ENCODE measurements at places on chromosomes 2 and 18. TPM values are rescaled to one million over a fixed set of nuclear protein-coding genes. Genes with fewer than 3 reads are reported as not detected.

The SRD5A2 gene
- total RNA-seq = 8.5 TPM

The NPAS2 gene
- 45.8 TPM for total RNA-seq

The FAM237A gene
- total RNA-seq = not detected

The CPS1 gene
- 0.68 TPM for total RNA-seq

- peaks cover 3% of the 10 kb centered on the region for H3K36me3 ChIP-seq
- no peaks in the 10 kb centered on the region for H3K27me3 ChIP-seq
- no peak overlapping the region for H3K27ac ChIP-seq
- no peak for DNase-seq
- no peaks in the 10 kb centered on the region for H3K4me1 ChIP-seq
- H3K4me3 ChIP-seq = no peak overlapping the region
Measured at GRCh38 chr18:23910032-23910431, 104.5 kb upstream of the TTC39C start.

DNA sequence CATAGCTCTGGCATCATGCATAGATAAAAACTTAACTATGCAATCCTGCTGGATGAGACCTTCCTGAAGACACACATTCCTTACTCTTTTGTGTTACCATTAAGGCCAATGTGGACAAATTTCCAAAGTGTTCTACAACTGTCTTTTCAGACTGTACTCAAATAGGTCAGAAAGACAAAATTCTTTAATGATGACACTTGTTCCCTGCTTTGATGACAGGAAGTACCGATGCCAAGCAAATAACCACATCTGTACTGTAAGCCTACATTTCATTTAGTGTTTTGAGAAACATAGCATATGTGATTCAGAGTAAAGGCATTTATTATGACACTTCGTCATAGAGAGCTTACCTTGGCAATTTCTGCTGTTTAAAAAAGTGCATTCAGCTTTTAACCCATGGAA, 55.0 kb downstream of the PMAIP1 start:
- no peaks in the 10 kb centered on the region for H3K4me1 ChIP-seq
- DNase-seq = no peak
- H3K27ac ChIP-seq = no peak overlapping the region
- H3K27me3 ChIP-seq = no peaks in the 10 kb centered on the region
- H3K4me3 ChIP-seq = no peak overlapping the region

DNA sequence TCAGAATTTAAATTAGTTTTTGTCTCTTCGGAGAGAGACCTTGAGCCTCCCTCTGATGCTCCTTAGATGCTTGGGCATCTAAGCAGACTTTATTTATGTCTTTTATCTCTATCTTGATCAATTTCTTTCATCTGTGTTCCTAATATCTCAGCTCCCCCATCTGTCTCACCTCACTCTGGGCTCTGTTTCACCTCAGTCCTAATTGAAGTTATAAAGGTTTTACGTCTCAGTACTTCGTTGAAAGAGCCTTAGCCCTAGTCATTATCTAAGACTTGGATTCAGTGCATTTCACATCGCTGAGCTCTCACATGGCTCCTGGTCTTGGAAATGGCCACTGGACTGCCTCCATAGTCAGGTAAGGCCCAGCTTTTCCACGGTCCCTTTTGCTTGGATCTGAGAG, 13.8 kb upstream of the CTLA4 start:
- no peak overlapping the region for H3K27ac ChIP-seq
- no peak overlapping the region for H3K4me3 ChIP-seq
- no peaks in the 10 kb centered on the region for H3K27me3 ChIP-seq

DNA sequence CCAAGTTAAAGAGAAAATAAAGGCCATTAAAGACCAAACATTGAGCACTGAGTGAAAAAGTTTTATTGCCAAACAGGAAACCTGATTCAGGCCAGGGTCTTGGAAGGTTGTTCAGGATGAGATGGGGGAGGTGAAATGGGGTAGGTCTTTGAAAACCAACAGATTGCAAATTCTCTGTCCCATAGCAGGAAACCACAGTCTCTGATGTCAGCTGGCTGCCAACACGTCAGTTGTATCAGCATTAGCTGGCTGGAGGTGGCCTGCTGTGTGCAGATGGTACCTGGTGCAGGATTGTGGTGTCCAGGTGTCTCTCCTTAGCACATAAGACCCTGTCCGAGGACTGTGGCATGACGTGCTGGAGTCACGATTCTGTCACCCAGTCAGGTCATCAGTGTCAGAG, 106.3 kb downstream of the MSH2 start:
- no peaks in the 10 kb centered on the region for H3K4me1 ChIP-seq
- no peak for DNase-seq
- H3K4me3 ChIP-seq = no peak overlapping the region
- no peaks in the 10 kb centered on the region for H3K36me3 ChIP-seq
- no peak overlapping the region for H3K27ac ChIP-seq

DNA sequence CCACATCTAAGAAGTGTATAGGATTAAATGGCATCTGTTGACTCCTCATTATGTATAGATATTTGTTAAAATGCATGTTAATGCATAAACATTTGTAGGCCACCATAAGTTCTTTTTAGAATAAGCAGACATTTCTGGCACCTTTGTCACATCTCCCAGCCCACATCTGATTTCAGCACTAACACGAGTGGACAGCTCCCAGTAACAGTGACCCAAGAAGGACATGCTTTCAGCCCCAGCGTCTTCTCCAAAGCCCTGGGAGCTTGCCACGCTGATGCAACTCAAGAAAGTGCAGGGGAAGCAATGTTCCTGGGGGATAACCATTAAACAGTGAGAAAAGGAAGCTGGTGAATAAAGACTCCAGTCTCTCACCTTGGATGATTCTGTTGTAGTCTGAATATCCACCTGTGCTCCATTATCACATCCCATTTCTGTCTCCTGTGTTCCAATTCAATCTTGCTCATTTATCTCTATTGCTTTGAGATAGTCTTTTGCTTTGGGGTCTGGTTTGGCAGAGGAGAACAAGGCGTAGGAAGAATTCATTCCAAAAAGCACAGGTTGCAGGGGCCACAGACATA, 182.6 kb upstream of the THSD7B start:
- DNase-seq = peak; percentile 28
- no peak overlapping the region for H3K27ac ChIP-seq
- H3K36me3 ChIP-seq = no peaks in the 10 kb centered on the region
- H3K27me3 ChIP-seq = no peaks in the 10 kb centered on the region

DNA sequence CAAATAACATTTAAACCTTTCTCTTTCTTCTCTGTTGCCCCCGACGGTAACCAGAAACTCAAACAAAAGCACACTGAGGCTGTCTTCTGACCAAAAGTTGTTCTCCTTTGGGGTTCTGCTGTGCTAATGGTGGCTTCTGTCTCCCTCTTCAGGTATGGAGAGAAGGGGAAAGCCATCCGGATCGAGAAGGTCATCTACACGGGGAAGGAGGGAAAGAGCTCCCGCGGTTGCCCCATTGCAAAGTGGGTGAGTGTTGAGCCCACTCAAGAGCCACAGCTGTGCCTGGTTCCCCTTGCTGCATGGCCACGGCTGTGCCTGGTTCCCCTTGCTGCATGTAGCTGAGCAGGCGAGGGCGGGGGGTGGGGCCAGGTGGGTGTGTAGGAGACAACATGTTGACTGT, 67.4 kb downstream of the BOLA3 start:
- no peak for DNase-seq
- no peaks in the 10 kb centered on the region for H3K4me1 ChIP-seq
- H3K27me3 ChIP-seq = no peaks in the 10 kb centered on the region
- H3K36me3 ChIP-seq = no peaks in the 10 kb centered on the region
- no peak overlapping the region for H3K27ac ChIP-seq
- no peak overlapping the region for H3K4me3 ChIP-seq

DNA sequence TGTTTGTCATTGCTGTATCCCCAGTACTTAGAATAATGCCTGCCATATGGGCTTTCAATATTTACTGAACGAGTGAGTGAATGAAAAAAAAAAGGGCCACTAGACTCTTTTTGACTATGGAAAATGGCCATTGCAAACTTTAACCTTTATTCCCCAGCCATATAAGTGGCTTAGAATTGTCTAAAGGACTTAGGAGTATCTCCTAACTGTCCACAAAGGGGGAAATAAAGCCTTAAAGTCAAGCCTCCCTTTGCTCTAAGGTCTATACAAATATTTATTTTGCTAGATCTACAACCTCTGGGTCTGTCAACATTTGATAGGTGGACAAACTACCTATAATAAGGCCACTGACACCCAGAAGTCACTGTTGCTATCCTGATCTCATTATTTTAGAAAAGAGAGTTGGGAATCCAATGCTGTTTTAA, 25.7 kb downstream of the UPP2 start:
- no peaks in the 10 kb centered on the region for H3K4me1 ChIP-seq
- H3K27ac ChIP-seq = no peak overlapping the region
- no peaks in the 10 kb centered on the region for H3K27me3 ChIP-seq
- no peaks in the 10 kb centered on the region for H3K36me3 ChIP-seq
- no peak overlapping the region for H3K4me3 ChIP-seq
- DNase-seq = no peak

DNA sequence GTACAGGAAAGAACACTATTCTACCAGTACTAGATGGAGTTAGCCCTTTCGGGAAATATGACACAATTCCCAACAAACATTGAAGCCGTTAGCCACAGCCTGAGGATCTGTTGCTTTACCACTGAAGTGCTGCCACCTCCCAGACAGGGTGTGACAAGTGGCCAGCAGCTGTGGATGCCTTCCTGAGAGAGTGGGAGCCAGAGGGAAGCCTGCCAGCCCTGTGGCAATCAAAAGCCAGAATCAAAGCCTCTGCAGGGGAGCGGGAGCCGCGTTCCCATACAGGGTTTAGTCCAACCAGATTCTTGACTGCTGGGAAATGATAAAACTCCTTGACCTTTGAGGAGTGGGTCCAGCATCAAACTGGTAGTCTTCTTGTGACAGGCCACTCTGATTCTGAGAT, 38.0 kb downstream of the SLC4A1AP start:
- no peaks in the 10 kb centered on the region for H3K27me3 ChIP-seq
- H3K27ac ChIP-seq = no peak overlapping the region
- no peaks in the 10 kb centered on the region for H3K36me3 ChIP-seq

DNA sequence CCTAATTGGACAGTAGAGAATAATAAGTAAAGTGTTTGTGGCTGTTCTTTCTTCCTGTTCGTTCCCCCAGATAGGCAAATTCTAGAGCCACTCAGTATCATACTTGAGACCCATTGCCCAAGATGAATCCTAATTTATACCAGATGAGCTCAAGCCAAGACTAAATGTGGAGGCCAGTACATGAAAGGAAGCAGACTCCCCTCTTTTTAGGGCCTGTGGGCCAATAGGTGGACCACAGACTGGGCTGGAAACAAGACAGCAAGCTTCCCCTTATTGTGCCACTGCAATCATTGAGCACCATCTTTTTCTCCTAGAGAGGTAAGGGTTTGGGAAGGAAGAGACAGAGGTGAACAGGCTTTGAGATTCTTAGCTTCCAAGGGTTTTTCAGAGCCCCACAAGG, 141.9 kb downstream of the MGAT5 start:
- no peak for DNase-seq
- no peaks in the 10 kb centered on the region for H3K36me3 ChIP-seq
- no peak overlapping the region for H3K27ac ChIP-seq
- H3K4me1 ChIP-seq = no peaks in the 10 kb centered on the region

DNA sequence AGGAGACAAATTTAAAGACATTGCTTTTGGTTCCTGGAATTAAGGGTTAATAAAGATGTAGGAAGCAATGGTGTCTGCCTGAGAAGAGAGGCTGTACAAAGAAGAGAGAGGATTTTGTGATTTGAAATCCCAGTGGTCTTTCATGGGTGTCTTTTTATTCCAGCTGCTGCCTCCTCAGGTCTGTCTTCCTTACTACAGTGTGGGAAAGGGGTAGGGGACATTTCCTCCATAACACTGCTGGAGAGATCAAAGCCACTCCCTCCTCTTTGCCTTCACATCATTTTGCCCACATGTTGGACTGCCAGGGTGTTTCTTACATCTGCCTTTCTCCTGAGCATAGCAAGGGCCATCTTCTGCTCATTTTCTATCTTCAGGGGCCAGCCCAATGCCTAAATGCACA, 348.5 kb downstream of the EN1 start:
- H3K36me3 ChIP-seq = no peaks in the 10 kb centered on the region
- no peaks in the 10 kb centered on the region for H3K27me3 ChIP-seq
- no peak for DNase-seq
- H3K4me1 ChIP-seq = no peaks in the 10 kb centered on the region

Measured in prostate gland (tissue), 2 donors.